ENCODE measurements at places on chromosomes 1 and 21.

DNA sequence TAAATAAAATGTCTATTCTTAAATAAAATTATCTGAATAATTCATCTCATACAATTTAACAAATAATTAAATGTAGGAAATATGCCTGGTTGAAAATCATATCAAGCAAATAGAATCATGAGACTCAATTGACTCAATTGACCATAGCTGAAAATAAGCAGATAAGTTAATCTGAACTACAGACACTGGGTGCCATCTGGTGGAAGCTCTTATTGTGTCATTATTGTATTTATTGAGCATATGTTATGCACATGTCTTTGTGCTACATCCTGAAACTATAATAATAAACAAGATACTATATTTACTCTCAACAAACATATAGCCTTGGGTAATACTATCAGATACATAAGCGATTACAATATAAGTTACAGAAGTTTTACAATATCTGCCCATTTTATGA, 41.0 kb downstream of the BRINP3 start:
- DNase-seq: peak; percentile 9

- no peak for DNase-seq
Observed at GRCh38 chr1:51170342-51170741, 65.7 kb upstream of the RNF11 start.

GRCh38 chr1:9262096-9262986, 27.8 kb downstream of the H6PD start:
- DNase-seq: no peak

GRCh38 chr1:232686346-232686745, 56.4 kb upstream of the SIPA1L2 start:
- no peak for DNase-seq

- no peak for DNase-seq
Observed at GRCh38 chr1:29208442-29208841, 22.3 kb downstream of the MECR start.

Measured in HFF-Myc (cell line).